ENCODE measurements at places on chromosomes 11 and 22.

DNA sequence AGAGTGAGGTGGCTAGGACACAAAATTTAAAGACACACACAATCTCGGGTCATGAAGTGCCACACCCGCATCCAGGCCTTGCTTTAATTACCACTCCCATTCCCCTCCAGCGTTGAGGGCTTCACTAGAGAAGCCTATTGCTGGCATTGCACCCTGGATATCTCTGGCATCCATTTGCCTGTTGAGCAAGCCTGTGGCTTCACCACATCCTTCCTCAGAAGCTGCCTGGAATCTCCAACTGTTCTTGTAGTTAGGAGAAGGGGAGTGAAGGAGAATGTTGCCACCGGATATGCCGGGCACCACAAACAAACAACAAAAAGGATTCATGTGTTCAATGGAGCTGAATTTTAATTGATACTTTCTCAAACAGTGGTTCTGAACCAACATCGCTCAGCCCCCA lies 34.4 kb upstream of the RCN1 start:
- DNase-seq: no peak

- DNase-seq: no peak
These were observed 10.0 kb upstream of the OR5M1 start for GRCh38 chr11:56624661-56625110.

- no peak for DNase-seq
These were observed 52.3 kb upstream of the LMO1 start for GRCh38 chr11:8315954-8316353.

- DNase-seq: no peak
These were observed 31.3 kb upstream of the DGKZ start for GRCh38 chr11:46315783-46316563.

DNA sequence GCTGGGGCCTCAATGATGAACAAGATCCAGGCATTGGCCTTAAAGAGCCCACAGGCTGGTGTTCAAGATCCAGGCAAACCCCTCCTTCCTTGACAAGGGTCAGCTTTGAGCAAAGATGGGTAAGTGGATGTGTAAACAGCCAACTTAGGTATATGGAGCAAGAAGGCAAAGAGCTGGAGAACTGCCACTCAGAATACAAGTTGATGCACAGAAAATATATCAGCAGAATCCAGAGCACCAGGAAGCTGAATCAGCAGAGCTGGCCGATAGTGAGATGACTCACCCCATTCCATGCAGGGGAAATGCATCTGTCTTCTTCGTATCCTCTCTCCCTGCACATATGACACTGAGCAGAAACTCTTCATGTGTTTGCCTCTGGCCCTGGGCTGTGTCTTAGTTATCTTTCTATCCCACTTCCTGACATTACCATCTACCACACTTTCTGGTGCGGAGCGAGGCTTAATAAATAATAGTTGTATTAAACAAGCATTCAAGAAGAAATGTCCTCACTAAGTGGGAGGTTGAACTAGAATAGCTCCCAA lies 57.8 kb downstream of the ENDOD1 start:
- no peak for DNase-seq

DNA sequence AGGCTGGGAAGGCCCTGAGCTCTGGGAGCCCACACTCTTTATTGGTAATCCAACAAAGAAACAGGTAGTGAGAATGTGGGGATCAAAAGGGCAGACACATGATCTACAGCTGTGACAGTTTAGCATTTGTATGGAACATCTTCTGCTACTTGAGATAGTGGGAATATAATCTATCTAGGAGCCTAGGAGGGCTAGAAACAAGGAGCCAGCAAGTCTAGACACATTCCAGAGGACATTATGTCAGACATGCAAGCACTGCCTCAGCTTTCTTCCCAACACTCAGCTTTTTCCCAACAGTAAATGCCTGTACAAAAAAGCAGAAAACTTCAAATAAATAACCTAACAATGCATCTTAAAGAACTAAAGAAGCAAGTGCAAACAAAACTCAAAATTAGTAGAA lies 1150.6 kb upstream of the RAG2 start:
- DNase-seq: no peak

DNA sequence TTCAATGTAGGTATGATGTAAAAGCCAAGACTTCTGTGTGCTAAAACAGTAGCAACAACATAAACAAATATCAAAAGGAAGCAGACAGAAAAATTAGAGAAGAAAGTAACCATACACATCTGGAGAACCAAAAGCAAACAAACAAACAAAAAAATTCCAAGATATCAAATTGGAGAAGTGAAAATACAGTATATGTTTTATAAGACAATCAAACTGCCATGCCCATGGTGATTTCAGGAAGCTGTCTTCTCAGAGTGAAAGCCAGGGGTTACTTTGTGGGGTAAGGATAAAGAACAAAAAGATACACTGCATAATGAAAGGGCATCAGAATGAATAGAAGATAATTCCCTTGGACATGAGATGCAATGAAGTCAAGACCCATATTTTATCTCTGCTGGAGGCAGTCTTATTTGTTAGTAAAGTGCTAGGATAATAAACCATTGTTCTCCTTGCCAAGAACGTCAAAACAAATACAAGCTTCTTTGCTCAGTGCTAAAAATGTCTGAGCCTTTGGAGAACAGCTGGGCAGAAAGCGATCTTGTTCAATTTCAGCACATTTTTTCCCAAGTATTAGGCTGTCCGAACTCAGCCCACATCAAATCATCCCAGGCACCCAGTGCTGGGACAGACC lies 38.1 kb upstream of the LDLRAD3 start:
- no peak for DNase-seq

DNA sequence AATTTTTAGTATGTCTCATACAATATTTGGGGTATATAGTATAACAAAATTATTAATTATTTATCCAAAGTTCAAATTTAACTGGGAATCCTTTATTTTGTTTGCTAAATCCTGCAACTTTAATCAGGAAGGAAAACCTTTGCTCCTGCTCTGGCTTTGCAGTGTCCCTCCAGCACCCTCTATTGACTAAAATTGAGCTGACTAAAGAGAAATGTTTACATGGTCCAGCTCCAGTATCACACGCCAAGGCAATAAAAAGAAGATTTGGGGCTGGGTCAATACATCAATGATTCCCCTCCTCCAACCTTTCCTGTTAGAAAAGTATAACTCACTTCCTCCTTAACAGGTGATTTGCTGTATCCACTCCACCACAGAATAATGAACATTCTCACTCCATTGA lies 153.0 kb upstream of the LRRC4C start:
- no peak for DNase-seq

DNA sequence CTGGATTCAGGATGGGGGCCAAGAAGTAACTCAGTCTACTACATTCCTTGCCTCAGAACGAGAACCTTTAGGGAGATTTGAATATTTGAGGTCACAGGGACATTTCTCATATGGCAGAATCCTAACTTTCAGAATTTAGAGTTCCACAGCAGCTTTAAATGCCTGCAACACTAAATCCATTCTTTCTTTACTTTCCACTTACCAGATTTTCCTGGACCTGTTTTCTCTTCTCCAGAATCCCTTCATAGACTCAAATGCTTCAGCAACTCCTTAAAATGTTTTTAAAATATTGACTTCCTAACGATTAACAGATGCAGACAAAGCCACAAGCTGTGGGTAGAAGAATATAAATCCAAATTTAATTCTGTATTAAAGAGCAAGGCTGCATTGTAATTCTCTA lies 63.1 kb downstream of the PRSS23 start:
- no peak for DNase-seq

- no peak for DNase-seq
These were observed 43.6 kb upstream of the TTLL12 start for GRCh38 chr22:43230571-43230970.

DNA sequence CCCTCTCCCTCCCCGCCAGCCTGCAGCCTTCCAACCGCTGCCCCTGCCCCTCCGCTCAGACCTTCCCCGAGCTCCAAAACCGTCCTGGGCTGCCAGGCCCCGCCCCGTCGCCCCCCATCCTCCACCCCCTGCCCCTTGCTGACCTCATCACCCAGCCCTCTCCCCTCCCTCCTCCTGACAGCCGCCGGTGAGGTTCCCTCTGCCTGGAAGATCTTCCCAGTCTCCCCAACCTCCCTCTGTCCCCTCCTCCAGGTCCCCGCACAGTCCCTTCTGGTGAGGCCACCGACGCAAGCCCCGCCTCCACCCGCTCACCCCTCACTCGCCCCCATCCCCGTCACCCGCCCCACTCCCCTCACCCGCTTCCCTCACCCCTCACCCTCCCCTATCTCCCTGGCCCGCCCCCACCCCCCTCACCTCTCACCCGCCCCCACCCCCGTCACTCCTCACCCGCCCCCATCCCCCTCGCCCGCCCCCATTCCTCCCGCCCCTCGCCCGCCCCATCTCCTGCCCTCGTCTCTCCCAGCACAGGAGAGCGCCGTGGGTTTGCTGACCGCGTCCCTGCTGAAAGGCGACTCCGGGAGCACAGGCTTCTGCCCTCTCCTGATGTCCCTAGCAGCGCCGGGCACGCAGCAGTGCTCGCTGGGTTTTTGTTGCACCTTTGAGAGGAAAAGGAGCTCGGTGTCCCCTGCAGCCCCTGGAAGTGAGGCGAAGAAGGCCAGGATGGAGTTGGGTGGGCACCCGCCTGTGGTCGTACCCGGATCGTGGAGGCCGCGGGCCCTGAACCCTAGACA lies 16.4 kb upstream of the UPK3A start:
- peak; percentile 28 for DNase-seq

DNA sequence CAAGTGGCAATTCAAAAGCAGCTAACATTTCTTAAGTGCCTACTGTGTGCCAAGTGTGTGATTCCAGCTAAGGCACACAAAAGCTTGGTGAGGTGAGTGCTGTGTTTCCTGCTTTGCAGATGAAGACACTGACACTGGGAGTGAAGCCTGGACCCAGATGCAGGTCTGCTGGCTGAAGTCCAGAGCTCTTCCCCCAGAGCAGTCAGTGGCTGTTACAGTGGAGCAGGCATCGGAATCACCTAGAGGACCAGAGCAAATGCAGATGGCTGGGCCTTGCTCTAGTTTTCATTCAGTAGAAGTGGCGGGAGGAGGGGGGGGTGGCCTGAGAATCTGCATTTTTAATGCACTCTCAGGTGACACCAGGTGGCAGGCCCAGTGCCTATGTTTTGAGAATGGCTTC lies 342.3 kb downstream of the CADM1 start:
- no peak for DNase-seq

DNA sequence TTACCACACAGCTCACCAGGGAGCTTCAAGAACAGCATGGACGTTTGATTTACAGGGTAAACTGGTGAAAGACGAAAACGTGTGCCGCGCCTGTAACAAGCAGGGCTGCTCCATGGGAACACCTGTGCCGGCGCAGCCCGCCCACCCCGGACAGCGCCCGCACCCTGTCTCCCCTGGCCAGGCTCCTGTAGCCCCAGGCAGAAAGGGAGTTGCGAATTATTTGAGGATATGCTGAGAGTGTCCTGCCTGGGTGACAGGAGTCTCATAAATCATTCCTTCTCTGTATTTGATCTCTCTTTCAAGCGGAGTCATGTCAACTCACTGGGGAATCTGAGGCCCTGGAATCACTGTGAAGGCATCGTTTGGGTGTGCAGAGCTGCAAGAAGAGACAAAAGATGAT lies 804.3 kb downstream of the OPCML start:
- DNase-seq: no peak

- no peak for DNase-seq
These were observed 3.5 kb downstream of the AP5B1 start for GRCh38 chr11:65777241-65777640.

DNA sequence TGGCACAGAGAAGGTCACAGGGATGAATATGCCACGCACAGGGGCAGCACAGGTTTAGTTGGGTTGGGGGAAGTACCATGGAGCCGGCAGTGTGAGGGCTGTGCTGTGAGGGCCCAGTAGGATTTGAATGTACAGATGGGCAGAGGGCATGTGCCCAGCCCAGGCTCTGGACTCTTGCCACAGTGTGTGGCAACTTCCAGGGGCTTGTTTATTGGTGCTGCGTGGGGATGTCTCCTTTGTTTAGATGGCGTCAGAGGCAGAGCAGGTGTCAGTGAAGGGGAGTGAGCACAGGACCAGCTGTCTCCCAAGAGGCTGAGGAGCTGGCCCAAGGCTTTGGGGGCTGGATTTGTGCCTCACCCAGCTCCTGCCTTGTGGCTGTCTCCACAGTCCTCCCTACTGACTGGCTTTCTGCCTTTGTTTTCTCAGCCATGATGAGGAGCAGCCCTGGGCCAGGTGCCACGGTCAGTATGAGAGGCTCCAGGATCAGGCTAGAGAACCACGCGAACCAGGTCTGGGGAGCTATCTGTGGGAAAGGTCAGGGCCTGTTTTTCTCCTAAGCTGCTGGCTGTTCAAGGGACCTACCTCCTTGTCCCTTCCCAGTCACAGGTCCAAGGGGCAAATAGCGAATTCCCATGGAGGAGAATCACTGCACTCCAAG lies 21.9 kb downstream of the SUN2 start:
- DNase-seq: peak; percentile 31

- DNase-seq: no peak
These were observed 8.9 kb downstream of the SCARF2 start for GRCh38 chr22:20428496-20429253.

DNA sequence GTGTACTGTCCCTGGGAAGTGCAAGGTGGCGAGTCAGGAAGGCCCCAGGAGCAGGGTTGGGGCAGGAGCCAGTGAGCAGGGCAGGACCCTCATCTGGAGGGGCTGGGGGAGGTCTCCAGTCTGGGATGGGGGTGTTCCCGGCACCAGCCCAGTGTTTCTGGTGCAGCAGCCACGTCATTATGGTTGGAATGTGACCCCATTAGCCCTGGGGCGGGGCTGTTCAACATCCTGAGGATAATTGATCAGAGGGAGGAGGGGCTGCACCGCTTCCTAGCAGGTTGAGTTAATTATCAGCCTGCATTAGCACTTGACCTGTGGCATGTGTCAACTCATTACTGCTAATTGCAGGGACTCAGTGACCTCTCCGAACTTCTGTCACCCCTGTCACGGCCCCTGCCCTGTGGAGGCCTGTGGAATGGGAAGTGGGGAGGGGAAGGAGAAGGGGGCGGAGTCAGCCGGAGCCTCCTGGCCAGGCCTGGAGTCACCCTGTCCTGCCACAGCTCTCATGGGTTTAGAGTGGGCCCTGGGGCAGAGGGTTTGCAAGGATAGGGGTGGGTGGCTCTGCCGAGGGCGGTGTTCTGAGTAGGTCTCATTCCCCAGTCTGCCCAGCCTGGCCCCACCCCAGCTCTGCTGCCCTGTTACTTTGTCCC lies 52.8 kb upstream of the CCDC188 start:
- no peak for DNase-seq

DNA sequence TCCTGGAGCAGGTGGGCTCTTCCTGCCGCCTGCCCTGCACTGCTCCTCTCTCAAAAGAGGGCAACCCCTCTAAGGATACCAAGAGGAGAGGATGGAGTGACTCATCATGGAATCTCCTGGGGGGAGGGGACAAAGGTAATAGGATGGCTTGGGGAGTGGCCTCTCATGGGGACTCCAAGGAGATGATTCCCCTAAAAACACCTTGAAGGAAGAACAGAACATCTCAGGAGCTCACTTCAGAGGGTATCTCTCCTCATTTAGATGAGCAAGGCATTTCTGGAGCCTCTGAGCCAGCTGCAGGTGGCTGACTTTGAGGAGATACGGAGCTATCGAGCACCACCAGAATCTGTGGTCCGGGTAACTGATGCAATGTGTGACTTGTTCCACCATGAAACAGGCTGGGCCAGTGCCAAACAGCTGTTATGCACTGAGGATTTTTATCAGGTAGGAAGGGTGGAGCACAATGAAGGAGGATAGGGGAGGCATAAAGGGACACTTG lies 40.2 kb downstream of the RRP8 start:
- DNase-seq: no peak
